HepG2 (cell line): ENCODE measurements at places on chromosomes 7 and 10. TPM values are rescaled to one million over a fixed set of nuclear protein-coding genes. Genes with fewer than 3 reads are reported as not detected.

DNA sequence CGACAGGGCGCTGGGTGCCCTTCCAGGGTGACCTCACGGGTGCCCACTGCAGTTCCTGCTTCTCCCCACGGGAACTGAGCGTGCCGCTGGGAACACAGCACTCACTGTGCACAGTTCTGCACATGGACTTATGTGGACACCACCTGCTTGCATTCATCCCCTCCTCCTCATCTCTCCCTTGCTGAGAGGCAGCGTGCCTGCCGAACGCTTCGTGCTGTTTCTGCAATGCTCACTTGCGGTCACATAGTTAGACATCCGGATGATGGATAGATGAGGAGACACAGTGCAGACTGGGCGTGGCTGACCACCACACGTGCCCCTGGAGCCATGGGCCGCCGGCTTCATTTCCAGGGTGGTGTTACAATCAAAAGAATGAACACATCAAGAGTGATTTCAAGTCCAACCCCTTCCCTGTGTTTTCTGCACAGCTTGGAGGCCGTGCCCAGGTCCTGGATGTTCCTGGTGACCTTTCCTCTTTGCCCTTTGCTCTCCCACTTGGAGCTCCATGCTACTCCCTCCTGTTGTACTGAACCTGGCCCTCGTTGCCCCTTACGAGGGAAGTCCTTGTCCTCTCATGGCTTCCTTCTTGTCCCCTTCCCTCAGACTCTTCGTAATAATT lies 119.4 kb downstream of the VIPR2 start:
- no peak for DNase-seq
- peaks cover 37% of the 10 kb centered on the region; the same call in 2 of the 3 replicates for H3K27me3 ChIP-seq
- H3K4me3 ChIP-seq = no peak overlapping the region
- H3K36me3 ChIP-seq = no peaks in the 10 kb centered on the region

DNA sequence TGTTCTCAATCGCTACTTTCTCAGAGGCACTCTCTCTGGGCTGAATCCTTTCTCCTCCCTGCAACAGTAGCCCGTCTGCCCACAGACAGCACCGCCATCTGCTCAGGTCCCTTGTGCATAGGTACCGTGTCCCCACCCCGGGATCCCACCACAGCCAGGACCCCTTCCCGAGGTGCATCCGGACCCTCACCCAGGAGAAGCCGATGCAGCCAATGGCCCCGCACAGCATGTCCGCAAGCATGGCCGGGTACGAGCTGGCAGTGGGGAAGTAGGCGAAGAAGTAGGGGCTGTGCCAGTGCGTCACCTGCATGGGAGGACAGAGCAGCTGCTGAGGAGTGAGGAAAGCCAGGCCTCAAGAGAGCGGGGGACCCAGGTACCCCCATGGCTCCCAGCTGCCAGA lies 25.5 kb downstream of the DDC start:
- no peak overlapping the region for H3K4me3 ChIP-seq
- peaks cover 7% of the 10 kb centered on the region for H3K4me1 ChIP-seq
- H3K27ac ChIP-seq = no peak overlapping the region
- DNase-seq = no peak
- H3K36me3 ChIP-seq = peaks cover 75% of the 10 kb centered on the region; the same call in 2 of the 3 replicates

GPER1 gene
- total RNA-seq = 15.2 and 19.7 TPM in 2 replicates

DNA sequence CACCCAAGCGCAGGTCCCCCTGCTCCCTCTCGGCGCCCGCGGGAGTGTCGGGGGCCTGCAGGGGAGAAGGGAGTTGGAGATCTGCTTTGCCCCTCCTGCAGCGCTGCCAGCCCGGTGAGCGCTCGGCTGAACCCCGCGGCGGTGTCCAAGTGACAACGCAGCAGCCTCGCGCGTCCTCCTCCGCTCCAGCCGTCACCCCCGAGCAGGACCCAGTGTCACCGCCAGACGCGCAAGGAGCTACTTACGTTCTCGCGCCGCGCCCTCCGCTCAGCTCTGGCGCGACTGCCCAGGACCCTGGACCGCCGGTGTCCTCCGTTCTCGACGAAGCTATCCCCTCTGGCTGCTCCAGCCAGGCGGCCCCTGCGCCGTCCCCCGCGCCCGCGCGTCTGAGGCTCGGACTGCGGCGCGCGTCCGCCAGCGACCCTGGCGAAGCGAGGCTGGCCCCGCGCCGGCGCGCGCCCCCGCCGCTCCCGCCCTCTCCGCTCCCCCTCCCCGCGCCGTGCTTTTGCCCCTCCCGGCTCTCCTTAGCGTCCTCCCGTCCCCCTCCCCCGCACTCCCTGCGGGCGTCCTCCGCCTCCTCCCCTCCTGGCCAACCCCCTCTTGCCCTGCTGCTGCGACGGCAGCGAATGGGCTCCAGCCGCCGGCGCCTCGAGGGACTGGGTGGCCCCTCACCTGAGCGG lies at the start of gene NRCAM:
Gene NRCAM (minus strand): TSS at position 439 of the 680 bp plus-strand sequence. CDS start 216,372 bp downstream, outside the sequence.
- no peak within 1 kb of the TSS for H3K27ac ChIP-seq
- DNase-seq = no peak
